NCI-H1092 treated with DMSO at 0.1 percent for 48 hours (cell line): ENCODE measurements at places on chromosomes 1 and 21.

- no peak for DNase-seq
Observed at GRCh38 chr1:161631076-161631475, at the start of gene FCGR3B. Gene FCGR3B (minus strand): TSS chr1:161631176. CDS start chr1:161631094, 82 bp downstream.

- no peak for DNase-seq
Observed at GRCh38 chr1:80384083-80384830, 1377.7 kb upstream of the ADGRL4 start.

- DNase-seq: no peak
Observed at GRCh38 chr1:29767088-29767685, 530.9 kb downstream of the PTPRU start.

DNA sequence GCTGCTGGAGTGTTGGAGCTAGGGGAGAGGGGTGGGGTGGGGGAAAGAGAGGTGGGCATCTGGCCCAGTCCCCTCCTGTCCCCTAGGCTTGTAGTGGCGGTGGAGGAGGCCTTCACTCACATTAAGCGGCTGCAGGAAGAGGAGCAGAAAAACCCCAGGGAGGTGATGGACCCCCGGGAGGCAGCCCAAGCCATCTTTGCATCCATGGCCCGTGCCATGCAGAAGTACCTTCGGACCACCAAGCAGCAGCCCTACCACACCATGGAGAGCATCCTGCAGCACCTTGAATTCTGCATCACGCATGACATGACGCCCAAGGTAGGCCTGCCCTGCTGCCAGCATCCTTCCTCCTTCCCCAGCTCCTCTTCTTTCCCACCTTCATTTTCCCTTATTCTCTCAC lies 23.6 kb downstream of the VANGL2 start:
- no peak for DNase-seq

DNA sequence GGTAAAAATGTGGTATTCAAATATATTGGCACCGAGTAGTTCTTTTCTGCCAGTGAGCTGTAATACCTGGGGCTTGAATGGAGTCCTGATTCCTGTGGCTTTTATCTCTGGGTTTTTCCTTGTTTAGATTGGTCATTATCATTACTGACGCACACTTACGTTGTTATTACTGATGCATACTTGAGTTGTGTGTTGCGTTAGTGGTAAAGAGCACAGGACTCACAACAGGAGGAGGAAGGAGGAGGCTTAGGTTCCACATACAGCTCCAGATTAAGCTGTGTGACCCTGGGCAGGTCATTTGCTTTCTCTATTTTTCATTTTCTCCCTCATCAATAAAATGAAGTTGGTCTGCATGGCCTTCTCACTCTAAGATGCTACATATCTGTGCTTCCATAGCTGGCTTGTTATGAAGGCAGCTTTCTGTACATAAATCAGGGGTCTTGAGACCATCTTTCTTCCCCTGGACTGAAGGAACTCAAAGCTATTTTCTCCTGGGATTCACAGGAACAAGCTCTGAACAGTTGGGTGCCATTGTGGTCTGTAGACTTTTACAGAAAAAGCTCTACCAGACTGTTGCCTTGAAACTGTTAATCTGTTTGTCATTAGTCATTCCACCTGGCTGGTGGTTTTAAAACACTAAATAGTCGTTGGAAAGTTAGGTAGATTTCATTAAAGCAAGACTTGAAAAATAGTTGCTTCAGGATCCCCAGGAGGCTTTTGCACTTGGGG lies 5.6 kb downstream of the ARID1A start:
- DNase-seq: no peak

DNA sequence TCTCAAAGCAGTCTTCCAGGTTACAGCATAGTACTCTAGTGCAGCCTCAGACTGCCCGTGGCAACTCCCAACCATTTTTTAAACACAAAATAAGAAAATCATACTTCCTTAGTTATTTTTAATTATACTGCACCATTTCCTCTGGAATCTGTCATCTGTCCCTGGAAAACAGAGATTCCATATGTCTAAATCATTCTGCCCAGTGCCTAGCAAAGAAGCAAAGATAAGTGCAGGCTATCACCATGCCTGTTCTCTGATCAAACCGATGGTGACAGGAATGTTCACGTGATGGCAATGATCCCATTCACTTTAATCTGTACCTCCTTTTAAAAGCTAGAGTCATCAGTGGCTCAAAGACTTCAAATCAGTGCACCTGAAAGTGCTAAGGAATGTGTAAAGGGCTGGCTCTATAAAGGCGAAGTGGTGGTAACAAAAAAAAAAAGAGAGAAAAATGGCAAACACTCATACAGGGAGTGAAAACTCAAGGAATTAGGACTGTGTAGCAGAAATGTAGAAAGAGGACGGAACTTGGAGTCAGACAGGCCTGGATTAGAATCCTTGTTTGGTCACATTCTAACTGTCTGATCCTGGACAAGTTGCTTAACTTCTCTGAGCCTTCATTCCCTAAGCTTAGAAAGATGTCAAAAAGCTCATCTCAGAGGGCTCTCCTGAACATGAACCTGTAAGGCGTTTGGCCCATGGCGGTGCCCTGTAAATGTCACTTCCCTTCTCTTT lies 9.9 kb upstream of the CCN1 start:
- DNase-seq: no peak

GRCh38 chr1:209839875-209840546 lies 12.2 kb downstream of the UTP25 start:
- DNase-seq: no peak

- DNase-seq: no peak
Observed at GRCh38 chr1:54317084-54317483, 89.1 kb downstream of the SSBP3 start.

DNA sequence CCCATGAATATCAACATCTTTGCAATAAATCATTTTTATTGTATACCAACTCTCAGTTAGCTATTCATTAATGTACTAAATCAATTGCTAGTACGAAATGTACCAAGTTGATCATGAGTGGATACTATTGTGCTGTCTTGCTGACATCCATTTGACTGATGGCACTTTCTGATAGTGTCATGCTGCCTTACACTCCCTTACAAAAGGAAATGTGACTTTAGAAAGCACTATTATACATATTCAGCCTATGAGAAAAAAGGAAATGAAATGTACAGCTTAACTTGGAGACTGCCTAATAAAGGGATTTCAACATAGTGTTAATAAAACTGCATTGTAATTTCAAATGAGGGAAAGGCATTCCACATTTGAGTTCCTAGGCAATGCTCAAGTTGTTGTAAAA lies 52.2 kb downstream of the PLA2G4A start:
- no peak for DNase-seq

GRCh38 chr21:46181953-46182547 lies 2.2 kb downstream of the SPATC1L start:
- no peak for DNase-seq

GRCh38 chr21:39041816-39042215 lies 141.4 kb downstream of the PSMG1 start:
- DNase-seq: no peak

- DNase-seq: no peak
Observed at GRCh38 chr1:55463814-55464475, 248.8 kb upstream of the USP24 start.

- DNase-seq: no peak
Observed at GRCh38 chr1:111436726-111437125, 9.2 kb upstream of the OVGP1 start.

DNA sequence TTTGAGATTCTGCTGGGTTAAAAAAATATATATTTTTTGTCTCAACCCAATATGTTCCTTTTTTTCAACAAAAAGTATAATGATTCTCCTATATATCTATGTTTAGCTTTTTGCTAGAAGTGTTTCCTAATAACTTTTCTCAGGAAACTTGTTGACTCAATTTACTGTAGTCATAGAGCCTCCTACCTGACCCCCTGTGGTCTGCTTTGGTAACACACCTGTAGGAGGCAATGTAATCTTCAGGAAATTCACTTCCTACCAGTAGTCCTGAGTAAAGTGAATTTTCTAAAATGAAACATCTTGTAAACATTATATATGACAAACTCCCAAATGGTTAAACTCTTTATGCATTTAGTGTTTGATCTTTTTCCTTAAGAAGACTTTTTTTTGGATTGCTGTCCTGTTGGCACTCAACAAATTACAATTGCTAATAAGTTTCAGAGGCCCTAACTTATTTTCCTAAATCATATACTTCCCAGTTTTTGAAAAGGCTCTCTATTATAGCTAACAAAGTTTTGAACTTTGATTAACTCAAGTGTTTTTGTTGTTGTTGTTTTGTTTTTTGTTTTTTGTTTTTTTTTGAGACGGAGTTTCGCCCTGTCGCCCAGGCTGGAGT lies 118.3 kb downstream of the OLFML2B start:
- DNase-seq: no peak

DNA sequence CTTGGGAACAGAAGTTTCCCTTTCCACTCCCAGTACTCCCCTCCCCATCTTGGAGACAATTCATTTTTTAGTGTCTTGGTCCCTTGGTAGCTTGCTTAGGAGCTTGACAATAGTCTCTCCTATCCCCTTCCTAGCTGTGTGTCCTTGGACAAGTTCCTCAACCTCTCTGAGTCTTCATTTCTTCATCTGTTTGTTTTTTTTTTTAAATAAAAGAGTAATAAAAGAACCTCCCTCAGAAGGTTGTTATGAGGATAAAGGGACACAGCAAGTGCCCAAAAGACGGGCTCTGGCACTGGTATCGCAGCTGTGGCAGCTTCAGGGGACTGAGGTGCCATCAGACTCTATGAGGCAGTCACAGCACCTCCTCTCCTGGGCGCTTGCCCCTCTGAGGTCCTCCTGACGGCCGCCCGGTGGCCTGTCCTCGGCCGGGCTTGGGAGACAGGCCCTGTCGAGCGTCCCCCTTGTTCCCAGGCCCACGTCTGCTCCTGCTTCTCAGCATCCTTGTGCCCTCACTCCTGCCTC lies 689.2 kb downstream of the MATN1 start:
- DNase-seq: no peak

- no peak for DNase-seq
Observed at GRCh38 chr1:153588482-153588881, 22.8 kb upstream of the S100A2 start.

GRCh38 chr1:153277852-153278251 lies 18.4 kb downstream of the LORICRIN start:
- no peak for DNase-seq

DNA sequence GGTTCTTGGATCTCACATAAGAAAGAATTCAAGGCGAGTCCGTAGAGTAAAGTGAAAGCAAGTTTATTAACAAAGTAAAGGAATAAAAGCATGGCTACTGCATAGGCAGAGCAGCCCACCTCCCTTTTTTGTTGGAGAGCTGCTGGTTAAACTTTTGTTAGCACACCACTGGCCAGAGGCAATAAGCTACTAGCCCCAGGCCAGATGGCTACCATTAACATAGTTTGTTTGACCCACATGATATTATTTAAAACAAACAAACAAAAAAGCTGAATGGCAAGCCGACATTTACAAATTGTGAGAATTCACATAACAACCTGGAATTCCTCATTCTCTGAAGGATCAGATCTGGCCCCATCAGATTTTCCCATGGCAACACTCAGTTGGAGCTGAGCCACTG lies 19.1 kb upstream of the PAXBP1 start:
- DNase-seq: no peak

DNA sequence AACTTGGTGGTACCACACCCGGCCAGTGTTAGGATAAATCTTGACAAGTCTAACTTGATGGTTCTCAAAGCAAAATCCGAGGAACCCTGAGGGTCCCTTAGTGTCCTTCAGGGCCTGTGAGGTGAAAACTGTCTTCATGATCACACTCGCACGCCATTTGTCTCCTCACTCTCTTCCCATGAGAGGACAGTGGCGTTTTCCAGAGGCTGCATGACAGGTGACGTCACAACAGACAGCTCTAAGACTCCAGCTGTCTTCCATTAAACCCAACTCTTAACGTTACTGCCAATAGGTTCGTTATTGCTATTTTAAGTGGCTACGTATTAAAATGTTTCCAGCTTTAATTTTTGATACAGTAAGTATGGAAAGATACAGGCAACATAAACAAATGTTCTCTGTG lies 13.8 kb downstream of the CFAP74 start:
- DNase-seq: no peak

GRCh38 chr1:24096009-24096738 lies 15.8 kb downstream of the MYOM3 start:
- no peak for DNase-seq

DNA sequence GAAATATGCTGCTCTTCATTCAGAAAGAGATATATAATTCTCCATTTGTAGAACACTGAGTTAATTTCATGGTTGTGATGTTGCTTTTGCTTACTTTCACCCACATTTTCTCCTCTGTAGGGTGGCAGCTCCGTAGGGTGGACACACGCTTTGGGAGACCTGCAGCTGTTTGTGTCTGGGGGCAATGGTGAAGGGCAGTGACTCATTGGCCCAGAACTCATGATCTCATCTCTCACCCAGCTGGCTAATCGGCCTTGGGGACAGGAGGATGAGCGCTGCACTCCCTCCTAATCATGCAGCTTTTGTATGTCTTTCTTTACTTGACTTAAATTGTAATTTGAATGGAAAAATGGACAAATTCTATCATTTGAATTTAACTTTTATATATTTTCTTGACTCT lies 9.6 kb downstream of the DISC1 start:
- no peak for DNase-seq

DNA sequence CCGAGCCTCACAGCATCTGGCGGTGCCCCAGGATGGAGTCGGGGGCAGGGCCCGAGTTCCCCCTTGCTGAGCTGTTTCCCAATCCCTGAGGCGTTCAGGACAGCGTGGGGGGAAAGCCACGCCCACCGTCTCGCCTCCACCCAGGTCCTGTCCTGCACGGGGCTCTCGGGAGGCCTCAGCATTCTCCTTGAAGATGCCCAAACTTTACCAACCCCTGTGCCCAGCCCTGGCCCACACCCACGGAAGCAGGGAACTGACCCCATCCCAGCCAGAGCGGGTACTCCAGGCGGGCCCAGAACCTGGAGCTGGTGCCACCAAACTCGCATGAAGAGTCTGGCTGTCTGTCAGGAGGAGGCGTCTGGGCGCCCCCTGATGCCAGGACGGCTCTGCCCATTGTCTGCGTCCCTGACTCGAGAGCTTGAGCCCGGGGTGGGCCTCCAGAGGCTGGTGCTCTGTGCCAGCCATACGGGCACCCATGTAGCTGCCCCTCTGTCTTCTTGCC lies 35.3 kb upstream of the POFUT2 start:
- DNase-seq: no peak

- DNase-seq: no peak
Observed at GRCh38 chr1:232704256-232704655, 74.3 kb upstream of the SIPA1L2 start.

DNA sequence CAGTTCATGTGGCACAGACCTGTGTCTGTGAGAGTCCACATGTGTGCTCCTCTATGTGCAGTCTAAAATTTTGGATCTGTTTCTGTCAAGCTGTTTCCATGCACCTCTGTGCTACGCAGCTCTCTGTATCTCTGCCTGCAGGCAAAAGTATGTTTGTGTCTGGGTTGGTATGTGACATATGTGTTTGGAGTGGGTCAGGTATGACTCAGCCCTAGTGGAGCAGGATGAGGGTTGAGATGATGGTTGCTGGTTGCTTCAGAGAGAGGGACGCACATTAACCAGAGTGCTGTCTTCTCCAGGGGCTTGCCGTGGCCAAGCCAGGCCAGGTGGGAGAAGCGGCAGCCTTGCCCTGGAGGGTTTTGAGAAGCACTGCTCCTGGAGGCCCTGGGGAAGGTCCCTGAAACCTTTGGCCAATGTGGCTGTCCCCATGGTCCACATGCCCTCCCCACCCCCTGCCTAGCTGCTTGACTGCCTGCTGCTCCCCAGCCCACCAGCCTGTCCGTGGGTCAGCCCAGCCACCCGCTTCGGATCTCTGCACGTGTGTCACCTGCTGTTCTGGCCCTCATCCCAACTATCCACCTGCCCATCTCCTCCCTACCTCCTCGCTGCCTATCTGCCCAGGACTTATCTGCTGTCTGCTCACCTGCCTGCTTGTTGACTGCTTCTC lies 4.1 kb upstream of the EVA1B start:
- peak; percentile 19 for DNase-seq

- no peak for DNase-seq
Observed at GRCh38 chr1:100661176-100661575, 58.4 kb upstream of the VCAM1 start.
